Stromal cell of bone marrow (primary cell): ENCODE measurements at places on chromosomes 5 and 9.

- no peak for DNase-seq
Observed at GRCh38 chr9:79046401-79046800, 525.4 kb upstream of the TLE4 start.

GRCh38 chr9:75607521-75607920, 283.0 kb upstream of the PCSK5 start:
- no peak for DNase-seq

- no peak for DNase-seq
Observed at GRCh38 chr9:130575514-130575913, 3.9 kb upstream of the FUBP3 start.

DNA sequence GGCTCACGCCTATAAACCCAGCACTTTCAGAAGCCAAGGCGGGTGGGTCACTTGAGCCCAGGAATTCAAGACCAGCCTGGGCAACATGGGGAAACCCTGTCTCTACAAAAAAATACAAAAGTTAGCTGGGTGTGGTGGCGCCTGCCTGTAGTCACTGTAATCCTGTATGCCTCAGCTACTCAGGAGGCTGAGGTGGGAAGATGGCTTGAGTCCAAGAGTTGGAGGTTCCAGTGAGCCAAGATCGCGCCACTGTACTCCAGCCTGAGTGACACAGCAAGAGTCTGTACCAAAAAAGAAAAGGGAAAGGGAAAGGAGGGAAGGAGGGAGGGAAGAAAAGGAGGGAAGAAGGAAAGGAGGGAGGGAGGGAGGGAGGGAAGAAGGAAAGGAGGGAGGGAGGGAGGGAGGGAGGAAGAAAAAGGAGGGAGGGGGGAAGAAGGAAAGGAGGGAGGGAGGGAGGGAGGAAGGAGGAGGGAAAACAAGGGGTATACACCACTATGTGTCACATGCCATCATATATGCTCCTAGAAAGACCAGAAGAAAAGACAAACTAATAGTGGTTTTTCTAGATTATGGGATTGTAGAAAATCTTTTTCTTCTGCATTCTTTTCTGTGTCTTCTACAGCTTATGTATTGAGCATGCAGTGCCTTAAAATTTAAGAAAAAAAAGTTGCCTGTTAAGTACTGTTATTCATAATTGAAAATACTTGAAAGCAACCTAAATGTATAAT, 240.1 kb downstream of the DENND1A start:
- no peak for DNase-seq

DNA sequence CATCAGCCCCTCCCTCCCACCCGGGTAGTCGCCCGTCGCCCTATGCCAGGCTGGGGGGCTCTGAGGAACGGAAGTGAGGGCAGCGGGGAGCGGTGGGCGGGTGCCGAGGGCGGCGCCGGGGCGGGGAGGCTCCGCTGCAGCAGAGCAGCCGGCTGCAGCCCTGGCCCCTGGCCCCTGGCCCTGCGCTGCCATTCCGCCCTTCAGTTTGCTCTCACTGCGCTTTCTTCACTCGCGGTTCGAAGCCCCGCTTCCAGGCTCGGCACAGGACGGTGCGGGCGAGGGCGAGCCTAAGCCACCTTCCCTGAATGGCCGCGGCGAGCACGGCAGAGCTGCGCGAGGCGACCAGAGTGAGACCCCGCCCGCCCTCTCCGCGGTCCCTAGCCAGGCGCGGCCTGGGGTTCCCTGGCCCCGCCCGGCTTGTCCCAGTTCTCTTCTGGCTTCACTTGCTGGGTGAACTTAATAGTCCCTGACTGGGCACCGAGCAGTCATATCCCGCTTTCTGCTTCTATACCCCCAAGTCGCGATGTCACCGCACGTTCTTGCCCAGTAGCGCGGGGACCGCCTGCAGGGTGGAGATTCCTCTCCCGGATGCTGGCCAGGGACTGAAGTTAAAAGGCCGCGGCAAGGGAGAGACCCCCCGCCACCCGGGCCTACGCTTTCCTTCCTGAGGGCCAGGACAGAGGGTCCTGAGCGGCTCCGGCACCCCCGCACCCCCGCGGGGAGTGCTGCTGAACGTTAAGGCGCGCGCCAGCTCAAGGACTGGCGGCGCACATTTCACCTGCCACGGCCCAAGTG, 623 bp upstream of the TRIM36 start:
- no peak for DNase-seq

- DNase-seq = no peak
Observed at GRCh38 chr9:101254733-101255433, 129.9 kb downstream of the BAAT start.

GRCh38 chr9:93920131-93920800, 34.9 kb downstream of the BARX1 start:
- no peak for DNase-seq

DNA sequence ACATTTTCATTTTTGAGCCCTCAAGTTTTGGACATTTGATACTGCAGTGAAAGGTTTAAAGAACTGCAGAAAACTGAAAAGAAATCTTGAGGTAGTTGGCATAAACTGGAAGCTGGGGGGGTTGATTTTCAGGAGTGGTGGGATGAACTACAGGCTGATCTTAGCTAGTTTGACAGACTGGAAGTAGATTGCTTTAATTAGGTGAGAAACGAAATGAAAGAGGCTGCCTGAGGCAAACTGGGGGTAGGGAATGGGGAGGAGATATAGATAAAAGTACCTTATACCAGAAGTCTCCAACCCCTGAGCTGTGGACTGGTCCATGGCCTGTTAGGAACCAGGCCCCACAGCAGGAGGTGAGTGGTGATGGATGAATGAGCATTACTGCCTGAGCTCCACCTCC, 101.4 kb upstream of the SPEF2 start:
- DNase-seq = no peak

DNA sequence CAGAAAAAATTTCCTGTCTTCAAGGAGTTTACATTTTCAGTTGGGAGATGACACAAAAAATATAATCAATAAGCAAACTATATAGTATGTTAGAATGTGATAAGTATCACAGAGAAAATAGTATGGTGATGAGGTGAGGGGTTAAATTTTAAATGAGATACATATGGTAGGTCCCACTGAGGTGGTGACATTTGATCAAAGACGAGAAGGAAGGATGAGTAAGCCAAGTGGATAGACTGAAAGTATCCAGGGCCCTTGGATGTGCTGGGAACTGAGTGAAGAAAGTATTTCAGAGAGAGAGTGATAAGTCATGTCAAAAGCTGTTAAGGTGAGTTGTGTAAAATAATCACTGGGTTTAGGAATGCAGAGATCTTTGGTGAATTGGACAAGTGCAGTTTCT, 3.5 kb downstream of the CCDC192 start:
- no peak for DNase-seq

DNA sequence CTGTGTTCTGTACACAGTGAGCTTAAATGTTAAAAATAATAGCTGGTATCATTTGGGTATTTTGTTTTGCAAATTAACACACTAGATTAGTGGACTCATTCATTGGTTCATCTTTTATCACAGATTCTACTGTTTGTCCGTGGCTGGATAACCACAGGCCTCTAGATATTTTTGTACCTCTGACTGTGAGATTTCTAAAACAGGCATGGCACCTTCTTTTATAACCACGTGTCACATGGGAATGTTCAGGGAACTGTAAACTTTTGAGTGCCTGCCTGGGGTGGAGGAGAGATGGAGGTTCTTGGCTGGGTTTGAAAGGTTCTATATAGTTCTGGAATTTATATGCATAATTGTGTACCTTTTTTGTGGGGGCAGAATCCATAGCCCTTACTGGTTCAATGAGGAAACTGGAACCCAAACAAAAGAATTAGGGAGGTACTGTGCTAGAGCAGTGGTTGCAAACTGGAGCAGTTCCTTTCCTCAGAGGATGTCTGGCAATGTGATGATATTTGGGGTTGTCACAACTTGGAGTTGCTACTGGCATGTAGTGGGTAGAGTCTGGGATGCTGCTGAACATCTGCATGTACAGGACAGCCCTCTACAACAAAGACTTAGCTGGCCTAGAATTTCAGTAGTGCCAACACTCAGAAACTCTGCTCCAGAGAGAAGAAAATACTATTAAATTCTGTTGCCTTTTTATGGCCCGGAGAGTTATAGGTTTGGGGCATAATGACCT, 16.9 kb downstream of the TLE4 start:
- no peak for DNase-seq

GRCh38 chr5:68770551-68770950, 323.3 kb upstream of the SLC30A5 start:
- no peak for DNase-seq

DNA sequence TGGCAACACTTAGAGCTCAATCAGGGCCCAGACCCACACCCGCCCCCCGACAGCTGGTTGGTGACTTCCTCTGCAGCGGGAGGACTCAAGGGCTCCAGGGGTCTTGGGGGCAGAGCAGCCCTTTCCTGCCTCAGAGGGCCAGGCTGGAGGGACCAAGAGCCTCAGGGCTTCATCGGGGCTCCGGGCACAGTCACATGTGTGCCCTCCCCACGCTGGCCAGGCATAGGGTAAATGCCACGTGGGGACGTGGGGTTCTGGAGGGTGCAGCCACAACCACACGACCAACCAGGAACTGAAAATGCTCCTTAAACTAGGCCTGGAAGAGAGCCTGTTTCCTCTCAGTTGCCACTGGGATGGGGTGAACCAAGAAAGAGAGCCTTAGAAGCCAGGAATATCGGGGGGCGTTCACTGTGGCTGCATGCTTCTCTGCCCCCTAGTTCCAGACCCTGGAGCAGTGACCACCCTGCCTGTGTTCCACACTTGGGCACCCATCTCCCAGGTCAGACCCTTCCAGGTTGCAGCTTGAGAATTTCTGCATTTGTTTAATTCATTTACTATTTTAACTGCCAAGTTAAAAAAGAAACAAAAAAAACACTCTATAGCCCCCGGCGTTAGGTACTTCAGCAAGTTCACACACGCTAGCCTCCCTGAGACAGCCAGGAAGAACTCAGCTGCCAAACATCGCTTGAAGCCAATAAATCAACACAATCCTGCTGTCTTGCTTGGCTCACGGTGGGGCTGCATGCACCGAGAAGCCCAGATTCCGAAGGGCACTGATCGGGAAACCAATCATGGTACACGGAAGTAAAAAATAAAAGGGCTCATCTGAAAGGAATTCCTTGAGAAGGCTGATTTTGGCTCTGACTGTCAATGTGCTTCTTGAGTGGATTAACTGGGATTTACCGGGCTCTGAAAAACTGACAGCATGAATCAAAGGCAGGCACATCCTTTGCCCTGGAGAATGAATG, 56.1 kb upstream of the PHYKPL start:
- DNase-seq = peak; percentile 4

GRCh38 chr9:77672183-77672582, 24.1 kb upstream of the GNA14 start:
- DNase-seq = no peak

DNA sequence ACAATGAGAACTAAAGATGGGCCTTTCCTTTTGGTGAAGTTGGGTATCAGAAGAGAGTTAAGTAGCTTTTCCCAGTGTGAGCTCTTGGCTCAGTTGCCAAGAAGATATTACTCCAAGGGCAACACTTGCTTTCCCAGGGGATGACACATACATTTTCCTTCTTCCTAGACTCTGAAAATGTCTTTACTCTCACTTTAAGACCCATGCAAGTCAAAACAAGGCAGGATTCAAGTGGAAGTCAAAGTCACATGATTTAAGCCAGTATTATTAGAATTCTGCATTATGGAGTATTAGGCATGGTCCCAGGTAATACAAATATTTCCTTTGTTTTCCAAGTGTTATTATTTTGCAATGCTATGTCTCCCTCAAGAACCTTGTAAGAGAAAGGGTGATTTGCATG, 175.1 kb downstream of the PPP2R2B start:
- no peak for DNase-seq
